ENCODE measurements at places on chromosomes 16 and 17. TPM values are rescaled to one million over a fixed set of nuclear protein-coding genes. Genes with fewer than 3 reads are reported as not detected.
A peak's percentile ranks its signal among the peaks of the same experiment; 100 is the strongest.

The IRX5 gene
- 0.17 TPM for total RNA-seq

The GRAP gene
- total RNA-seq: 9.9 TPM

DNA sequence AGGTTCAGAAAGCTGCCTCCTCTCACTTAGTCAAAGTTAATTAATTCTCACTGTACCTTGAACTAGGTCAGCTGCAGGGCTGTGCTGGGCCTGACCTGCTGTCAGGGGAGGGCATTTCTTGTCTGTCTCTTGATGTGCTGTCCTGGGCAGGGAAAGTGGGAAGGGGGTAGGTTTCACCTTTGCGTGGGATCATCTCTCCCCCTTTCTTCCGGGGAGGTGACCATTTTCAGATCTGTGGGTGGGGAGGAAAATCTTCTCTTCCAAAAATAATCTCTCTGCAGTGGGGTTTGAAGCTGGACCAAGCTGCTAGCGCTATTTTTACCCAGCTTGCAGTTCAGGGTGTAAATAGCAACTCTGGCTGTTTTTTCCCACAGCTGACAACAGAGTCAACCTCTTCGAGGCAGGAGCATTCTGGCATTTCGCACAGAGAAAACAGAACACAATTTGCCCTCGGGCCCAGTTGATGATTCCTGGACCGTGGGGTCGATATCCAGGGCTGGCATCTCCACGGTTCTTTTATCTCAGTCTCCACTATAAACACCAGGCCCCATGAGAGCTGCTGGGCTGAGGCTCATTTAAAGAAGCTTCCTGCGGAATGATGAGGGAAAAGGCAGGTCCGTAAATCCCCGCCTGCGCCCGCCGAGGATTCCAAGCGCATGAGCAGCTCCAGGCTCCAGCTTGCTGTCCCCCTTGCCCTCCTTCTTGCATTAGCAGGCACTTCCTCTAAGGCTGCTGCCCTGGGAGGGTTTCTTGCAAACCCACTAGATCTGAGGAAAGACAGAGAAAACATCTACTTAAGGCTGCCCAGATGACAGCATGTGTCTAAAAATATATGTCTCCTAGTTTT, 93.9 kb downstream of the YPEL2 start:
- no peak overlapping the region for H3K4me3 ChIP-seq
- no peak for DNase-seq
- H3K27me3 ChIP-seq: no peaks in the 10 kb centered on the region
- H3K36me3 ChIP-seq: no peaks in the 10 kb centered on the region
- no peak overlapping the region for H3K27ac ChIP-seq

- H3K27ac ChIP-seq: peak overlapping the region; percentile 67
- DNase-seq: peak; percentile 75
- H3K27me3 ChIP-seq: peaks cover 13% of the 10 kb centered on the region
- H3K4me1 ChIP-seq: peaks cover 38% of the 10 kb centered on the region
- H3K36me3 ChIP-seq: peaks cover 2% of the 10 kb centered on the region
Measured at GRCh38 chr16:12613131-12613991, 190.3 kb downstream of the CPPED1 start.

GRCh38 chr16:1548233-1548632, 14.8 kb downstream of the TMEM204 start:
- H3K4me3 ChIP-seq: no peak overlapping the region
- peaks cover 50% of the 10 kb centered on the region for H3K4me1 ChIP-seq
- peaks cover 7% of the 10 kb centered on the region for H3K36me3 ChIP-seq

DNA sequence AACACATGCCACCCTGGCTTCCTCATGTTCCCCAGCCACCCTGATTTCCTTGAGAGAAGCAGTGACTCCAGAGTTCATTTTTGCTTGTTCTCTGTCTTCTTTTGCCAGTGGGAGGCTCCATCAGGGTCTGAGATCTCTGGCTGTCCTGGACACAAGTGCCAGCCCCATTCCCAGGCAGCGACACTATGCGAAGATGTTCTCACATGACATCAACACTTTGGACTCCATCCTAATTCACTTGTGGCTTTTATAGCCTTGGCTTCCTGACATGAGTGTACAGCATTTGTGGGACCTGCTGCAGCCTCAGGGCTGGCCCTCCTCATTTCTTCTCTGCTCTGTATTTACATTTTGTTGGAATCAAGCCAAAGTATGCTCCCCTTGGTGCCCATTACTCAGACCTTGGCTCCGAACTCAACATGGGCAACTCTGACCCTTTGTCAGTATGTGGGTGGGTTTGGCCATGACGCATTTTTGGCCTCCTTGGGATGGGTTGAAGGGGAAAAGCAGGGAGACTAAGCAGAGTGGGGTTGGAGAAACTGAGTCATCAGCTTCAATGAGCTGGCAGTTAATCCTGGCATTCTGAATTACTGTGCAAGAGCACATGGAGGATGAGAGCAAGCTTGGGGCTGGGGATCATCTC, 119.0 kb upstream of the EEF2KMT start:
- DNase-seq: no peak
- H3K4me1 ChIP-seq: no peaks in the 10 kb centered on the region
- peaks cover 18% of the 10 kb centered on the region for H3K27me3 ChIP-seq
- H3K4me3 ChIP-seq: no peak overlapping the region
- H3K27ac ChIP-seq: no peak overlapping the region

DNA sequence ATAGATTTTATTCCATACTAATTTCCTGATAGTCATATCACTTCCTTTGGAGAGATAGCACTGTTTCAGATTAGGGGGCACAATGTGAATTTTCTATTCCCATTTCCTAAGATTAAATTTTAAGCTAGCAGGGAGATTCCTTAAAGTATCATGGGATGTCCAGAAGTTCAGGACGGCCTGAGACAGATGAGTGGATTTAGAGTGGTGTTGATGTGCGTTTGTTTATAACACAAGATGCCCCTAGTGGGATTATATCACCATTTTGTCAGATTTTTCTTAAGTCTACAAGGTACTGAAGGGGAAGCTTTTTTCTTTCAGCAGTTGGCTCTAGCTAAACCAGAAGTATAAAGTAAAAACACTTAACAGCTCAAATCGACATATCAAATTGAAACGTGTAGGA, 183.6 kb upstream of the TBX2 start:
- H3K36me3 ChIP-seq: no peaks in the 10 kb centered on the region
- H3K27me3 ChIP-seq: no peaks in the 10 kb centered on the region
- no peak for DNase-seq
- H3K4me3 ChIP-seq: no peak overlapping the region
- no peak overlapping the region for H3K27ac ChIP-seq
- H3K4me1 ChIP-seq: peaks cover 26% of the 10 kb centered on the region

DNA sequence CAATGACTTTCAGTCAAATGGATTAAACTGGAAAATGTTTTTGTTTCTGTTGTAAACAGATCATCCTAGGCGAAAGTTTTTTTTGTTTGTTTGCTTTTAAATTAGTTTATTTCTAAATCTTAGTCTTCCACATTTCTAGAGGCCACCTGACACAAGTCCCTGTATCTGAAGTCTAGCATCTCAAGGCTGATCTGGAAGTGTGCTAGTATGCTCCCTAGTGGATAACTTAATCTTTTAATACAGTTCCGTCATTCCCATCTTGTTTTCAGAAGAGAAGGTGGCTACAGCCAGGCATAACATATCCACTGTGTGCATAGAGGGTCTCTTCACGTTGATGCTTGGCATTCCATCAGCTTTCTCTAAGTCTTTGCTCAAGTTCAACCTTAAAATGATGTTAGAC, 7.6 kb downstream of the IFT20 start:
- H3K4me3 ChIP-seq: no peak overlapping the region
- no peaks in the 10 kb centered on the region for H3K27me3 ChIP-seq
- H3K36me3 ChIP-seq: peaks cover 28% of the 10 kb centered on the region
- H3K4me1 ChIP-seq: peaks cover 29% of the 10 kb centered on the region
- H3K27ac ChIP-seq: no peak overlapping the region

- peaks cover 52% of the 10 kb centered on the region for H3K4me1 ChIP-seq
- H3K4me3 ChIP-seq: peak overlapping the region; percentile 86
- peak; percentile 43 for DNase-seq
- H3K27ac ChIP-seq: peak overlapping the region; percentile 92
- H3K27me3 ChIP-seq: no peaks in the 10 kb centered on the region
Measured at GRCh38 chr17:8160741-8161221, 2.0 kb downstream of the VAMP2 start.

GRCh38 chr17:77456951-77457548, 316.3 kb downstream of the SEC14L1 start:
- peaks cover 65% of the 10 kb centered on the region for H3K36me3 ChIP-seq
- peak overlapping the region; percentile 100 for H3K27ac ChIP-seq
- peaks cover 51% of the 10 kb centered on the region for H3K4me1 ChIP-seq
- H3K27me3 ChIP-seq: no peaks in the 10 kb centered on the region
- peak; percentile 65 for DNase-seq
